Activated CD4-positive, alpha-beta T cell treated with anti-CD3 and anti-CD28 coated beads for 36 hours (primary cell): ENCODE measurements at places on chromosomes 4 and X. TPM values are rescaled to one million over a fixed set of nuclear protein-coding genes. Genes with fewer than 3 reads are reported as not detected.

GRCh38 chr4:75869100-75869499, 33.2 kb downstream of the PPEF2 start:
- H3K4me1 ChIP-seq = no peaks in the 10 kb centered on the region
- no peaks in the 10 kb centered on the region for H3K36me3 ChIP-seq
- no peak overlapping the region for H3K27ac ChIP-seq
- no peak overlapping the region for H3K4me3 ChIP-seq
- no peaks in the 10 kb centered on the region for H3K27me3 ChIP-seq

- no peaks in the 10 kb centered on the region for H3K27me3 ChIP-seq
- H3K4me1 ChIP-seq = peaks cover 34% of the 10 kb centered on the region
- peak overlapping the region; percentile 93 for H3K4me3 ChIP-seq
- peak; percentile 64 for DNase-seq
- peaks cover 5% of the 10 kb centered on the region for H3K36me3 ChIP-seq
Measured at GRCh38 chrX:119605464-119606279, 552 bp downstream of the NKRF start.

Gene SPON2
- 8.5 TPM for total RNA-seq

Gene CFAP47
- total RNA-seq = not detected
